Neural crest cell (in vitro differentiated cells): ENCODE measurements at places on chromosomes 2 and 18.

- DNase-seq: no peak
Observed at GRCh38 chr2:34785206-34785785, 1186.2 kb upstream of the FAM98A start.

- no peak for DNase-seq
Observed at GRCh38 chr18:50726960-50727589, 92.7 kb downstream of the MRO start.

DNA sequence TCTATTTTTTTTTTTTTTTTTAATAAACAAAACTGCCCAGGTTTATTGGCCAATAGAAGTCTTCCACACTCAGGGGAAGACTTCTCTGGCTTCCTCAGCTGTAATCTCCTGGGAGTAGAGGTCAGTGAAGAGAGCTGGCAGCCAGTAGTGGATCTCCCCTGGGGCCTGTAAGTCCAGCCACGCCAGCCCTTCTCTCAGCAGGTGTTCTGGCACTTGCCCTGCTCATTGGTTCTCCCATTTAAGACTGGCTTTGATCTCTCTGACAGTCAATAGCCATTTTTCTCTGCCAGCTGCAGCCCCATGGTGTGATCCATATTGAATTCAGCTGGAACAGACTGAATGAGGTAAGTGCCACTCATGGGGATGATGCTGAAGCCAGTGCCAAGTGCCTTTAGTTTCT, 170.6 kb upstream of the SPHKAP start:
- no peak for DNase-seq

DNA sequence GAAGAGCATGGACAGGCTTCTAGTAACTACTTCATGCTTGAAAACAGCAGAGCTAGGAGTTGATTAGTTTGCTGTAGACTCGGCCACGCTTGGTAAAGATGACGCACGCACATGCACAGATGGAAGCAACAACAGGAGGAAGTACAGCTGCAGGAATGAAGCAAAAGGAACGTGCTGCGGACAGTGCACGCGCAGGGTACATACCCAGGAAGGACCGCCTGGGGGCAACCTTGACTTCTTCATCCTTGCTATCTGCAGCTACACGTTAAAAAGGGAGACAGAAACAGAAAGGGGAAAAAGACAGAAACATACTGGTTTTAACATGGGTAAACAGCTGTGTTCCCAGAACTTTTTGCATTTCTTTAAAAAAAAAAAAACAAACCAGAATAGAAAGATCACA, 17.7 kb downstream of the SLC66A2 start:
- no peak for DNase-seq

GRCh38 chr2:203427061-203427460, 98.9 kb downstream of the ABI2 start:
- DNase-seq: no peak

- no peak for DNase-seq
Observed at GRCh38 chr2:203149194-203149593, 89.6 kb upstream of the CYP20A1 start.
